ENCODE measurements at places on chromosomes 6 and 20. TPM values are rescaled to one million over a fixed set of nuclear protein-coding genes. Genes with fewer than 3 reads are reported as not detected.

- H3K36me3 ChIP-seq, result no peaks in the 10 kb centered on the region
- no peaks in the 10 kb centered on the region for H3K4me1 ChIP-seq
- no peaks in the 10 kb centered on the region for H3K27me3 ChIP-seq
- DNase-seq, result no peak
- H3K27ac ChIP-seq, result no peak overlapping the region
Measured at GRCh38 chr20:9331707-9332435, 182.5 kb upstream of the LAMP5 start.

GRCh38 chr6:160122744-160123143, 1.1 kb downstream of the SLC22A1 start:
- no peaks in the 10 kb centered on the region for H3K27me3 ChIP-seq
- peaks cover 10% of the 10 kb centered on the region for H3K36me3 ChIP-seq

DNA sequence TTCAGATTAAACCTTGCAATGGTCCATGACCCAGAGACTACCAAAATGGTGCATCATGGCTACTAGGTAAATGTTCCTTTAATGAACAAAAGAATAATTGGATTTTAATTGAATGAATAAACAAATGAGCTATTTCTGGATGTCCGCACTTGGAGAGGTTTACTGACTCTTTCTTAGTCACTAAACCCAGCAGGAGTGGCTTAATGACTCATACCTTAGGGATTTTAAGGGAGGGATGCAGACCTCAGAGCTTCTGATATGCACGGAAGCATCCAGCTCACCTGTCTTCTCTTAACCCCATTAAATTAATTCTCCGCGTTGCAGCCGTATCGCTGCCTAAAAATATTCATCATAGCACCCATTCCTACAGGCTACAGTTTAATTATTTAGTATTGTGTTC, 970.0 kb upstream of the SLC35B3 start:
- no peak overlapping the region for H3K4me3 ChIP-seq
- H3K4me1 ChIP-seq, result no peaks in the 10 kb centered on the region
- H3K27ac ChIP-seq, result no peak overlapping the region
- peaks cover 2% of the 10 kb centered on the region for H3K27me3 ChIP-seq

- peaks cover 12% of the 10 kb centered on the region for H3K27me3 ChIP-seq
- H3K36me3 ChIP-seq, result no peaks in the 10 kb centered on the region
- no peak for DNase-seq
- H3K4me3 ChIP-seq, result no peak overlapping the region
- H3K27ac ChIP-seq, result no peak overlapping the region
Measured at GRCh38 chr6:33949877-33950435, 146.2 kb upstream of the MLN start.

DNA sequence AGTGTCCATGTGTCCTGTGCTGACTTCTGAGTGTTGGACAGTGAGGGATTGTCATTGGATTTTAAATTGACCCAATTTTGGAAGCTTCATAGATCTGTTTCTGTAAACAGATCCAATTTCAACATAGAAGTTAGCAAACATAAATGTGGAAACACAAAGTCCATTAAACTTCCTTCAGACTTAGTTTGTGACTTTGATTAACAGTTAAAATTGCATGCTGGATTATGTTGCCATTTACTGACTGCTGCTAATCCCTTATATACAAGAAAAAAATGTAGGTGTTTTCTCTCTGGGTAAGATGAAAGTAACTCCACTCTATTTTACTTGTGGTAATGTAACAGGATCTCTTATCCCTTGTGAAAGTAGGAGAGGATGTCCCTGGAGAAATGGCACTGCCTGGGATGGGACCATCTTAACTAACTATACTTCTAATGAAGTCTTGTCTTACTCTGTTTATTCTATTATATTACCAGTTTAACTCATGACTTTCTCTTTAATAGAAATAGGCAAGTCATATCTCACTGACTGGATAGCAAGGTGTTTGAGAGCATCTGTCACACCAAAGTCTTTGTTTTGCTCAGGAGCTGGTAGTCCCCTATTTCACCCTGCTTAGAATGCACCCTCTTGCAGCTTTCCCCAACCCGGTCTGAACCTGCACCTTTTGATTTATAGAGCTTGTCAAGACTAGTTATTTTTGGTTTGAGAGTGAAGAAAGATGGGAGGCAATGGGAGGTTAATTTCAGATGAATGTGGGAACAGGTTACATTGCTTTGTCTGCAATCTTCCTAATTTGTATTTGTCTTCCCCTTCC, 7.2 kb downstream of the TPX2 start:
- H3K36me3 ChIP-seq, result peaks cover 27% of the 10 kb centered on the region
- H3K27me3 ChIP-seq, result no peaks in the 10 kb centered on the region
- H3K27ac ChIP-seq, result no peak overlapping the region

DNA sequence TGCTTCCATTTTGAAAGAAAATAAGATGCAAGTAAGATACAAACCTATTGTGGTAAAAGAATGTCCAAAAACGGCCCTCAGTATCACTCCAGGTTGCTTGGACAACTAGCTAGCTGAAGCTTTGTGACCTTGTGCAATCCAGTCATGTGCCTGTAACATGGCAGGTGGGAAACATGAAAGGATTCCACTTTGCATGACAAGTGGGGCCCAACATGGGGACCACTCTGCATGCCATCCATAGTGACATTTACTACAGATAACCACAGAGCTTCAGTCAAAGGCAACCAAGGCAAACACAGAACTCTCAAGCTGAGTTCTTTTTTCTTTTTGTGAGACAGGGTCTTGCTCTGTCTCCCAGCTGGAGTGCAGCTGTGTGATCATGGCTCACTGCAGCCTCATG, 15.8 kb upstream of the FBXO9 start:
- peaks cover 12% of the 10 kb centered on the region for H3K36me3 ChIP-seq
- no peak overlapping the region for H3K27ac ChIP-seq
- no peak overlapping the region for H3K4me3 ChIP-seq

GRCh38 chr20:10635476-10636208, 38.2 kb downstream of the JAG1 start:
- DNase-seq, result no peak
- H3K27me3 ChIP-seq, result no peaks in the 10 kb centered on the region
- H3K36me3 ChIP-seq, result no peaks in the 10 kb centered on the region
- no peak overlapping the region for H3K27ac ChIP-seq

DNA sequence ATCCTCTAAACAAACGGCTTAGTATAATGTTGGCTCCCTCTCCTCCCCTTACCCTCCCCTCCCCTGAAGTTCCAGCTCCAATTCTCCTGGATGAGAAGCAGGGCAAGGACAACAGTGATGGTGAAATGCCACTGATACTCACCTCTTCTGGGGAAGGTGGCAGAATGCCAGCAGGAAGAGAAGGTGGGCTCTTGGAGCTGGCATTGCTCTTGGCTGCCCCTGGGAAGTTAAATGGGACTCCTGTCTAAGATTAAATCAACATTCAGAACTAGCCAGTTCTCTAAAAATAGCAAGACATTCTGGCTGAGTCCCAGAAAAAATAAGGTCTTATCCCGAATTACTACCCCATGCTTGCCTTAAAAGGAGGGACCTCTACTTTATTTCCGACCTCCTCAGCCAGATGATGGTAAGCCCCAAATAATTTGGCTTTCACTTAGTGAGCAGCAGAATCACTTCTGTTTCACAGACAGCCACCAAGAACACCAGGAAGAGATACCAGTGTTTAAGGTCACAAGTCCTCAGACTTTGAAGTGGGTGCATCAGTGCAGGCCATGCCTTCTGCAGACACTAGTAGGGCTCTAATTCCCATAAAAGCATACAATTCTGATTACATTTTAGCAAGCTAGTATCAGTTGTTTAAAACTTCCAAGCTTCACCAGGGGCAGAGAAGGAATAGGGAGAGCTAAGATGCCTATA, 46.0 kb upstream of the IL17A start:
- DNase-seq, result no peak
- H3K4me1 ChIP-seq, result peaks cover under 1% of the 10 kb centered on the region
- no peak overlapping the region for H3K27ac ChIP-seq
- H3K27me3 ChIP-seq, result peaks cover 35% of the 10 kb centered on the region
- no peaks in the 10 kb centered on the region for H3K36me3 ChIP-seq
- H3K4me3 ChIP-seq, result no peak overlapping the region

- no peaks in the 10 kb centered on the region for H3K4me1 ChIP-seq
- no peak overlapping the region for H3K4me3 ChIP-seq
- peaks cover 37% of the 10 kb centered on the region for H3K27me3 ChIP-seq
- H3K36me3 ChIP-seq, result no peaks in the 10 kb centered on the region
Measured at GRCh38 chr6:2744209-2744771, 6.4 kb downstream of the MYLK4 start.

IBTK gene
- 37.7 TPM for total RNA-seq

HLA-DRB5 gene
- total RNA-seq, result 5.1 TPM

FOXP4 gene
- total RNA-seq, result 16.9 TPM

SLC22A1 gene
- total RNA-seq, result 2.2 TPM
